ENCODE measurements at places on chromosomes 12 and 14. TPM values are rescaled to one million over a fixed set of nuclear protein-coding genes. Genes with fewer than 3 reads are reported as not detected.

Gene GPR84
- not detected for total RNA-seq

Gene CCDC177
- total RNA-seq = not detected

Gene GYS2
- total RNA-seq = not detected

Gene RNASE7
- total RNA-seq = 0.86 TPM

Gene SLC6A13
- not detected for total RNA-seq

Gene POTEG
- not detected for total RNA-seq

Gene CLEC7A
- total RNA-seq = not detected

Gene LRIG3
- total RNA-seq = 25.5 TPM

Gene BMP4
- total RNA-seq = 9.3 TPM

Gene GPR68
- 1.8 TPM for total RNA-seq

Gene CBLN3
- 1.3 TPM for total RNA-seq

Gene GLIPR1L1
- total RNA-seq = not detected

Gene HOXC12
- not detected for total RNA-seq

Gene LALBA
- not detected for total RNA-seq

Gene CMKLR1
- total RNA-seq = not detected

Gene FOXN3
- total RNA-seq = 27.8 TPM

Gene SP7
- total RNA-seq = not detected

Gene UNC79
- total RNA-seq = 0.29 TPM

Gene RIMBP2
- total RNA-seq = 0.72 TPM

Gene GPR135
- total RNA-seq = 1.3 TPM

Gene RPL6
- total RNA-seq = 1,982 TPM

Gene MYF6
- 0.14 TPM for total RNA-seq

Gene ARL1
- total RNA-seq = 49.8 TPM

Gene SVOP
- not detected for total RNA-seq

Gene NOVA1
- 3.5 TPM for total RNA-seq

All from epithelial cell of proximal tubule (primary cell).